C1 segment of cervical spinal cord (tissue), 14 donors: ENCODE measurements at places on chromosomes 11 and 22.

DNA sequence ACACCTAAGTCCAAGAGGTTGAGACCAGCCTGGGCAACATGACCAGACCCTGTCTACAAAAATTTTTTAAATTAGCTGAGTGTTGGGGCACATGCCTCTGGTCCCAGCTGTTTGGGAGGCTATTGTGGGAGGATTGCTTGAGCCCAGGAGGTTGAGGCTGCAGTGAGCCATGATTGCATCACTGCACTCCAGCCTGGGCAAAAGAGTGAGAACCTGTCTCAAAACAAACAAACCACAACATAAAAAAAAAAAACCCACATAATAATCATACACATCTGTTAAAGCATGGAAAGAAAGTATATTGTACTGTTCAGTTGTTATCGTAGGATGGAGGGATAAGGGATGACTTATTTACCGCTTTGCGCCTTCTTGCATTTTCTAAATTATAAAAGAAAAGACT, 35.9 kb upstream of the GRK2 start:
- DNase-seq = no peak

DNA sequence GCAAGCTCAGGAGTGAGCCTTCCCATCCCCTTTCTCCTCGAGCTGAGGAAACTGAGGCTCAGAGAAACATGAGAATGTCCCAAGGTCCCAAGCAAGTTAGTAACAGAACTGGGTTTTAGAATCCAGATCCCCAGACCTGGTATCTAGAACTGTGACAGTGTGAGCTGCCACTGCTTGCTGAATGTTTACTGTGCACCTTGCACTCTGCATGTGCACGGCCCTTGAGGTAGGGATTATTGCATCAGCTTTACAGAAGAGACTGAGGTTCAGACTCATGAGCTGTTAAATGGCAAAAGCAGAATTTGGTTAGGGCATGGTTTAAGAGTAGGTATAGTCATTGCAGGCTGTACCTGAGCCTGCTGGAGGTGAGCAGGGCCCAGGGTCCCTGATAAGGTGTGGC, 3.8 kb upstream of the MPPED1 start:
- DNase-seq = no peak

GRCh38 chr11:8266246-8267241, 2.9 kb upstream of the LMO1 start:
- no peak for DNase-seq

- DNase-seq = no peak
Measured at GRCh38 chr11:7670641-7671040, 2.7 kb downstream of the CYB5R2 start.

DNA sequence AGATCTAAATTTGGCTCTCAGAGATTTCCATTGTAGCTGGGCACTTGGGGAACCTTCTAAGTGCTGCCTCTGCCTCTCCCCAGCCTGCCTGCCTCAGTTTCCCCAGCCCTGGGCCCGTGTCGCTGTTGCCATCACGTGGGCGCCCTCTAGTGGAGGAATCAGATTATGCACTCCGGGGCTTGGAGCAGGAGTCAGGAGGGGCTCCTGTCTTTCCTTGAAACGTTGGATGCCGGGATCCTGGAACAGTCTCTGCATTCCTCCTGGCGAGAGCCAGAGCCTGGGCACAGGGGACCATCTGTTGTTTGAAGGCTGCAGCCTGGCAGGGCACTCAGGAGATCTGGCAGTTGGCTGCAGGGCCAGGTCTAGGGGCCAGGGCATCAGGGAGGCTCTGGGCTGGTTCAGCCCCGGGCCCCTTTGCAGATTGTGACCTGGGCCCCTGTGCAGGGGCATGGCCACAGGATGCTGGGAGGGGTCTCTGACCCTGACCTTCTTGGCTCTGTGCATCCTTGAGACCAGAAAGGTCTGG, 71.6 kb downstream of the LRP5 start:
- peak; percentile 23 for DNase-seq

- no peak for DNase-seq
Measured at GRCh38 chr11:3723014-3723708, 52.0 kb upstream of the CHRNA10 start.

- no peak for DNase-seq
Measured at GRCh38 chr11:124892750-124893454, 4.8 kb downstream of the ROBO4 start.

- no peak for DNase-seq
Measured at GRCh38 chr11:14132312-14132711, 169.8 kb downstream of the SPON1 start.

DNA sequence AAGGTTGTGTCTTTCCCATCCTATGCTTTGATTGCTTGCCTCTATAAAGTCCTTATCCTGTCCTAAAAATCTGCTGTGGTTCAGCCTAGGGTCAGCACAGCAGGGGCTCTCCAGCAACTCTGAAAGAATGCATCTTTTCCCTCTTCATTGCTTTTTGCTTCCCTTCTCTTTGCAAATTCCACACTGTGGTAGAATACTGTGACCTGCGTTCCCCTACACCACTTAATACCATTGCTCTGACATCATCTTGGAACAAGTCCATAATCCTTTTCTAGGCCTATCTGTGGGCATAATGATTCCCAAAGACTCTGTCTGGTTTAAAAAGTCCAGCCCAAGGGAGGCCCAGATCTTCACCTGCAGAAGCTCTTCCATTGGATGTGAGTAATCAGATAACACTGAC, 177.7 kb downstream of the NAV2 start:
- no peak for DNase-seq

DNA sequence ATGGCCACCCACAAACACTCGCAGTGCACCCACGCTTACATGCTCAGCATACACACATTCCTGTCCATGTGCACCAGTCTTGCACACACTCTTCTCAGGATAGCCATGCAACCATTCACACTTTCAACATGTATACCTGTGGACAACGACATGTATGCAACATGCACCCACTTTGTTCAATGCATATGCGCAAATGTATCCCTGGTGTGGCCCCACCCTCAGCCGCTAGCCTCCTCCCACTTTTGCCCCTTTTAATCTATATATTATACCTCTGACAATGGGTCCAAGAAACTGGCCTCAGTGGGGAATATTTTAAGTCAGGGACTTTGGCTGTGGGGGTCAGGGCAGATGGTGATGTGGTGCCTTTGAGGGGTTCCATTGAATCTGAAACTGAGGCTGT, 963 bp downstream of the INSC start:
- no peak for DNase-seq

DNA sequence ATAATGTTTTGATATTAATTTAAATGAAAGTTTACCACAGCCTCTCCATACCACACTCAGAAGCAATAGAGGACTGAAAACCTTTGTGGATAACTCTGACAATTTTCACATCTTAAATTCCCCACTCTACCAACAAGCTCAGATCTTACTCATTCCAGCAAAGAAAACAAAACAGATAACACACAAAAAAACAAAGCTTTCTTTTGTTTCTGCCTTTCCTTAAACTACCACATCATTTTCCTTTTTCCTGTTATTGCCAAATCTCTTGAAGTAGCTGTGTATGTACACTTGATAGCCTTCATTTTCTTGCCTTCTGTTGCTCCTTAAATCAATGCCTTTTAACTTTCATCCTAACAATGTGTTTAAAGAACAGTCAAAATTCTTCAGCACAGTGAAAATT, 484.9 kb downstream of the NTM start:
- no peak for DNase-seq

GRCh38 chr11:122229481-122230384, 113.7 kb upstream of the BLID start:
- peak; percentile 41 for DNase-seq

GRCh38 chr22:22928666-22929380, 41.2 kb downstream of the IGLL5 start:
- no peak for DNase-seq

- no peak for DNase-seq
Measured at GRCh38 chr22:40265783-40266182, 80.5 kb upstream of the ADSL start.

DNA sequence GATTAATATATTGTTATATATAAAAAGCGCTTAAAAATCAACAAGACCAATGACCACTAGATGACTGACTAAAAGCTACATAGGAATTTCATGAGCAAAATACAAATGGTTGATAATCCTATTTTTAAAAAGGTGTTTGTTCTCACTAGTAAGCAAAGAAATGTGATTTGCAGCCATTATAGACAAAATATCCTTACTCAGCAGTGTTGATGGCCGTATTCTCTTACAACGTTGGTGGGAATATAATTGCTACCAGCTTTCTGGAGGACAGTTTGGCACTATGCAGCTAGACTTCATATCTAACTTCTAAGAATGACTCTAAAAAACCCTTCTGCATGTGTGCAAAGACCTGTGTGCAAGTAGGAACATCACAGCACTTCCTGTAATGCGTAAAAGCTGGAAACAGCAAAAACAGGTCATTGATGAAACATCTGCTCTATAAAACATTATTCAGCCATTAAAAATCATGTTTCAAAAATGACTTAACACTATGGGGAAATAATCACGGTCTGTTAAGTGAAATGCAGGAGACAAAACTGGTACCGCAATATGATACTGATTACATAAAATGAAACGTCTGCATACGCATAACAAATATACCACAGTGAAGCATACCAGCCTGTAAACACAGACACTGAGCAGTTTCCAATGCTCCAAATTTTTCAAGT, 70.1 kb upstream of the LINC01488 start:
- DNase-seq = no peak

GRCh38 chr22:17891481-17892167, 117.4 kb upstream of the BID start:
- peak; percentile 17 for DNase-seq

DNA sequence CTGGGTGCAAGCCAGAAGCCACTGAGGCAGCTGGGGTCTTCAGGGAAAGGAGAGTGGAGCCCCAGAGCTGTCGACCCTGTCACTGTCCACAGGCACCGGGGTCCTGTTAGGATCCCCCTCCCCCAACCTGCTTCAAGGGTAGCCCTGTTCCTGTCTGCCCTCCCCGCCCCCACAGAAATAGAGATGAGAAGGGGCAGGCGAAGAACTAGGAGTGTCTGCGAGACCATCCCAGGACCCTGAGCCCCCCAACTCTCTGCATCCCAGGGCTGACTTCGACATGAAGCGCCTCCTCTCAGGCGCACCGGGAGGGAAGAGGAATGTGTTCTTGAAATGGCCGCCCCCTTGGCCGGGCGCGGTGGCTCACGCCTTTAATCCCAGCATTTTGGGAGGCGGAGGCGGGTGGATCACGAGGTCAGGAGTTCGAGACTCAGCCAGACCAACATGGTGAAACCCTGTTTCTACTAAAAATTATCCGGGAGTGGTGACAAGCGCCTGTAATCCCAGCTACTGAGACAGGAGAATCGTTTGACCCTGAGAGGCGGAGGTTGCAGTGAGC, 607 bp upstream of the ZNF70 start:
- no peak for DNase-seq

DNA sequence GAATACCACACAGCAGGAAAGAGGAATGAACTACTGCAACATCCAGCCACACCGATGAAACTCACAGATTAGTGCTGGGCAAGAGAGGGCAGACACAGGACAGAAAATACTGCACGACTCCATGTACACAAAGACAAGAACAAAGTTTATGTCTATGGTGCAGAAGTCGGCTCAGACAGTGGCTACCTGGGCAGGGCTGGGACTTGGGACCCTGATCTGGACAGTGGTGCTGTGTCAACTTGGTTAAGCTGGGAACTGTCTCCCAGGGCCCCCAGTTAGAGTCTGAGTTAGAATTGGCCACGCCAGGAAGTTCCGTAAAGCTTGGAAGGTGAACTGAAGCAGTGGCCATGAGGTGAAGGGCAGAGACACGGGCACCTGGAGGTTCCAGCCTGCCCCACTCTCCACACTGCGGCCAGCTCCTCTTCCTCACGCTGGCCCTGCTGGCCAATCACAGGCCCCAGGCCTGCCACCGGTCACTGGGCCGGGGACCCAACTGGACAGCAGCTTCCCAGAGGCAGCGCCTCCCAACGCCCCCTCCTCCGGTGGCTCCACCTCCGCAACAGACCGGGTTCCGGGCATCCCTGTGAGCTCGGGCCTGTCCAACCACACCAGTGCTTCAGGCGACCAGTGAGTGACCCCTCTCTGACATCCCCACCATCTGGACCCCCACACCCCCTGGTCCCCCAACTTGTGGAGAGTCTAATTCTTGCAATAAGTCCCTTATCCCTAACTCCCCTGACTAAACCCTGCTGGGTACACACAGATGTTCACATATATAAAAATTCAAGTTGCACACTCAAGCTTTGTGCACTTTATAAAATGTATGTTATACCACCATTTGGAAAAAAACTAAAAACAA, 93.7 kb downstream of the MICAL3 start:
- DNase-seq = no peak

- no peak for DNase-seq
Measured at GRCh38 chr11:115377882-115378296, 126.3 kb downstream of the CADM1 start.

GRCh38 chr22:40606306-40606705, 30.2 kb downstream of the MRTFA start:
- DNase-seq = no peak

DNA sequence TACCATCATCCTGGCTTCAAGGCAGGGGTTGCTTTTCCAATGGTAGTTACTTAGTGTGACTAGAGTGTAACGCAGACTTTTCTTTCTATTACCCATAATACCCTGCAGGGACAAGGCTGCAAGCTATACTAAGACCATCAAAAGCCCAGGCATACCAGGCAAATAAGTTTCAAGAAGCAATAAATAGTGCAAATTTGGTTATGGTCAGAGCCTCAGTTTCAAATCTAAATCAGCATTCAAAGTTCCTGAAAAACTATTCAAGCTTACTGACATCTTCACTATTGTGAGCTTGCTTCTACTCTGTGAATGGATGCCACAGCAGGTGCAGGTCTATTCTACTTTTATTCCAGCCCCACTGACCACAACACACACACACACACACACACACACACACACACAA, 2.5 kb upstream of the HBB start:
- DNase-seq = no peak

DNA sequence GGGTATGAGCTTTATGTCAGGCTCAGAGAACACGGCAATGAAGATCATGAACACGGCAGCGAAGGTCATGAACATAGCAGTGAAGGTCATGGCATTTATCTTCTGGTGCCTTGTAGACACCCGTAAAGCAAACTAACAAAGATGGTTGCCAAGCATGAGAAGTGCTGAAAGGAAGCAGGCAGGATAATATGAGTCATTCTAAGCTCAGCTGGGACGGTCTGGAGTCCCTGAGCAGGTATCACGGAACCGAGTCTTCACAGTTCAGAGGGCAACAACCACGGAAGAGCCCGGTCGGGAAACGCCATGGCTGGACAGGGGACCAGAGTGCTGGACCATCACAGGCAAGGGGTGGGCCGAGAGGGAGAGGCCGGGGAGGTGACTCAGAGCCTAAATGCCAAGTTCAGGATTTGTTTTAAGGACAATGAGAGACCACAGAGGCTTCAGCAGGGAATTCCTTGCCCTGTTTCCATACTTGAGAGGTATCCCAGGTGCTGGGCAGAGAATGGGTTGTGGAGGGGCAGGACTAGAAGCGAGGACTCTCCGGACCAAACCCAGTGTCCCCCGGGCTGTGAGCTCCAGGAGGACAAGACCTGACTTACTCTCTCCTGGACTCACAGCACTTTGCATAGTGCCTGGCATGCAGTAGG, 13.1 kb upstream of the MS4A10 start:
- no peak for DNase-seq
